ENCODE measurements at places on chromosomes 1 and 21. TPM values are rescaled to one million over a fixed set of nuclear protein-coding genes. Genes with fewer than 3 reads are reported as not detected.

The FALEC gene
- total RNA-seq = not detected

The KCNH1 gene
- not detected for total RNA-seq

DNA sequence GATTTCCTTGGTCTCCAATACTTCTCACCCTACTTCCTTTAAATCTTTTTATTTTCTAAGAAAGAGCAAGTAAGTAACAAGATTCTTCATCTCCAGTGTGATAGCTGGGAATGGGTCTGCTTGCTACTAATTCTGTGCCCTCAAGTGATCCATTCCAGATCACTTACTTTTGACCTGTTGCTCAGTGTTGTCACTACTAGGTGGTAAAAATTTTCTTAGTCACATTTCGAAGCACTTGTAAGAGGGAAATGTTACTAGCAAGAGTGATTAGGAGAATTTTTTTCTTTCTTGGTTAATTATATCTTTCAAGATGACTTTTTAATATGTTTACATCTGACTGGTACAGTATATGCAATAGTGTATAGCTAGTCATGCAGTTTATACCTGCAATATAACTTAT is 2.2 kb downstream of the UBAP2L start:
- DNase-seq = no peak

- peak; percentile 63 for DNase-seq
These were observed 30.0 kb downstream of the ZMYM4 start for GRCh38 chr1:35298464-35298863.

DNA sequence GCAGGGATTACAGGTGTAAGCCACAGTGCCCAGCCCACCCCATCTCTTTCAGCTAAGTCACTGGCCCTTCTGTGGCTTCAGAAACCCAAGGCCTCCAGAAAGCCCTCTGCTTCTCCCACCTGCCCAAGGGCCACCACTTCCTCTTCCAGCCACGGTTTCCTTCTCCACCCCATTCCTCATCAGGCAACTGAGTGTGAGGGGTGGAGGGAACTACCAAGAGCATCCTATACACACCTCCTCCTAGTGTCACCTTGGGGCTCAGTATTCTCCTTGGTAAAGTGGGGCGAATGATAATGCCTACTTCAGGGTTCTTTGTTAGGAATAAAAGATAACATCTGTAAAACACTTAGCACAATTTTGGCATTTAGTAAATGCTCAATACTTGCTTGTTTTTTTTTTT is 30.0 kb downstream of the KNCN start:
- no peak for DNase-seq

GRCh38 chr1:14804626-14805025 is 206.1 kb downstream of the KAZN start:
- no peak for DNase-seq

The HTR6 gene
- total RNA-seq = 0.09 TPM

DNA sequence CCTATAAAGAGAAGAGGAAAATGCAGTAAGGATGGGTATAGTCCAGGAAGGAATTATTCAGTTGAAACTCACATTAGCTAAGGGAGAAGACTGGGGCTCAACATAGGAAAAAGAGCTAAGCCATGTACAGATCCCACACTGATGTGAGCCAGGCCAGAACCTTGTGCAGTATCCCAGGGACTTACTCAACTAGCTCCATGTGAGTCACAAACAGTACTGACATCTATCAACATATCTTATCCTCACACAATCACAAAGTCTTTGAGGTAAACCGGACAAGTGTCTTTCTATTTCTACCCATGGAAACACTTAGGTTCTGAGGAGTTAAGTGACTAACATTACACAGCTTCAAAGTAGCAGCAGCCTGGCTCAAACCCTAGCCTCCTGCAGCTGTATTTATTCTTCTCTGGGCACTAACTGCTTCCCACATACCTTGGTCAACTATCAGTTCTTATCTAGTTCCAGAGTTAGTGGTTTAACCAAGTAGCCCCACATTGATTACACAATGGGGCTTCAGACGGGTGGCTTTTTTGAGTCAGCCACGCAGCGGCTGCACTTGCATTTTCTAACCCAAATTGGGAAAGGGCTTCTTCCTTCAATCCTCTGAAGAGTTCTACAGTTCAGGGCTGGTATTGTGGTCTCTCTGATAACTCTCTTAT is 9.5 kb downstream of the CD5L start:
- no peak for DNase-seq

DNA sequence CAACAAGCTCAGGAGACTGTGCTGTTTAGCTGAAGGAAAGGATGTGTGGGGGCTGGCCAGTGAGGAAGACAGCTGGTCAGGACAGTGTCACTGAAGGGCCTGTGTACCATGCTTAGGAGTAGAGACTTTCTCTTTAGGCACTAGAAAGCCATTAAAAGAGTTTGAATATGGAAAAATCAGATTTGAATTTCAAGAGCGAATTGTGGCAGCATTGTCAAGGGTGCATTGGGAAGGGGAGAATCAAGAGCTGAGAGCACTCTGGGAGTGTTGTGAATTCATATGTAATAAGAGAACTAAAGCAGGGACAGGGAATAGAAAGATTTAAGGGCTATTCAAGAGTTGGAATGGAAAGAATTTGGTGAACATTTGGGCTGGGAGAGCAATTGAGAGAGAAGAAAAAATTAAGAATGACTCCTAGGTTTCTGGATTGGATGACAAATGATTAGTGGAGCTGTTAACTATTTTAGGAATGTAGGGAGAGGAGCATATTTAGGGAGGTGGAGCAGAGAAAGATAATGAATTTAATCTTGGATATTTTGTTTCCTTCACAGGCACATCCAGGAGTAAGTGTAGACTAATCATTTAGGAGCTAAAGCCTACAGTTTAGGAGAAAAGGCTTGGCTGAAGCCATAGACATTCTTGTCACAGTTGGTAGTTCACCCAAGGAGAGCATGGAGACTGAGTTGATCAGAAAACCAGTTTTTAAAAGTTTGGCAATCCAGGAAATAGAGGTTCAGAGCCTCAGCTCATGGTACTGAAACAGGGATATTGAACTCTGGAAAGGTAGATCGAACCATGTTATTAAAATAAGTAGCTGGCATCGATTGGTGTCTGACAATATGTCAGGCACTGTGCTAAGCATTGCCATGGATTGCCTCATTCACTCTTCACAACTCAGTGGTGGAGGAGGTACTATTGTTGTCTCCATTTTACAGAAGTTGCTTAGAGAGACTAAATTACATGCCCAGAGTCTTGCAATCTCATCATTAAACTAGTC is 23.1 kb upstream of the TOR3A start:
- DNase-seq = peak; percentile 76

The PCAT6 gene
- not detected for total RNA-seq

DNA sequence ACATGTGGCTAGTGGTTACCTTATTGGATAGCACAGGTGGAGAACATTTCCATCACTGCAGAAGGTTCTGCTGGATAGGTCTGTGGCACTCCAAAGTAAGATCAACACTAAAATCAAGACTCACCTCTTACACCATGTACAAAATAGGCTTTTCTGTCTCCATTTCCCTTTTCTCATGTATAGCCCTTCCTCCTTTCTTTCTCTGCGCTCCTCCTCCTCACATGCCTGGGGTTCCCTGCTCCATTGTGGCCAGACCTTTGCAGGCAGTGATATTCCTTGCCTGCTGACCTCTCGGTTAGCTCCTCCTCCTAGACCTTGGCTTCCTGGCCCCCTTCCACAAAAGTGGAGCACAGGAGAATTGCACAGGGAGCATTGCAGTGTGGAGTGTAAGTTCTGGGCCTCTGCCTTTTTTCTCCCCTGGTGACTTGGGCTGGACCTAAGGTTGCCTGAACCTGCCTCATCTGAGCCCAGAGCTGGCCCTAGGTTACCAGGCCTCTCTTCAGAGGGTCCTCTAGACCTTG is 33.2 kb upstream of the RBM15 start:
- DNase-seq = no peak

GRCh38 chr1:181100015-181100905 is 11.8 kb downstream of the IER5 start:
- DNase-seq = no peak

The ST6GALNAC5 gene
- total RNA-seq = 0.09 TPM

GRCh38 chr21:34845521-34846451 is 177.0 kb downstream of the CLIC6 start:
- peak; percentile 87 for DNase-seq

- no peak for DNase-seq
These were observed 56.1 kb downstream of the NDUFS5 start for GRCh38 chr1:39082010-39082799.

DNA sequence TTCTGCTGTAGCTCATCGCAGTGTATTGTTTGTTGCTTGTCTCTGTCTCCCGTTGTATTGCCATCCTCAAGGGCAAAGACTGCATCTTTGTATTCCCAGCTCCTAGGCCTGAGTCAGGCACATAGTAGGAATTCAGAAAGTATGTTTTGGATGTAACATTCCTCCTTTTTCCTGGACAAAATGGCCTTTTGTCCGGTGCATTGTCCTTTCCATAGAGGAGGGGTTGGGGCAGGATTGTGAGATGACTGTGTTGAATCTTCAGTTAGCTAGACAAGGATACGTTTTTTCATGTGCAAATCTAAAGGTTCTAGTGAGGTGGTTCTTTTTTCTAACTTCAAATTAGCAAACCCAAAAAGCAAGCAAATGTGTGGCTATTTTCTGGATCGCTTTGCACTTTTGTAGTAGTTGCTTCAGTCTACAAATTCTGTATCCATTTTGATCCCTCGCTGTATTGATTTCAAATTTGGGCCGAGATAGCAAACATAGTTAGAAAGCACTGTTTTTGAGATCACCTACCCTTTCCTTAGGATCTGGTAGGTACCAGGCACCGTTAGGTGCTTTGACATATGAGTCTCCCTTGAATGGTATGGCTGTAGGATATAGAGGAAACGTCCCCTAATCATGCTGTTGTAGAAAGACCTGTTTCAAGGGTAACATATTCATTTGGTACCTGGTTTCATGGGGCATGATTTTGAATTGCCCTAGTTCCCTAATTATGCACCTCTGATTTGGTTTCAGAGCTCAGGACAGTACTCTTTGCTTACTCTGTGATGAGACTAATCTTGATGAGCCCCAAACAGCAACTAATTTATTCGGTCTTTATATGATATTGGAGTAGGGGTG is 1.2 kb downstream of the PPP1R8 start:
- DNase-seq = peak; percentile 6

- DNase-seq = no peak
These were observed 200.1 kb downstream of the AMY1C start for GRCh38 chr1:103949779-103950178.

Measured in fibroblast of the aortic adventitia (primary cell).